Stimulated activated CD8-positive, alpha-beta memory T cell treated with anti-CD3 and anti-CD28 coated beads, Interleukin-7, amount 100 ng/mL, for 24 hours (primary cell): ENCODE measurements at places on chromosomes 12 and 14.

DNA sequence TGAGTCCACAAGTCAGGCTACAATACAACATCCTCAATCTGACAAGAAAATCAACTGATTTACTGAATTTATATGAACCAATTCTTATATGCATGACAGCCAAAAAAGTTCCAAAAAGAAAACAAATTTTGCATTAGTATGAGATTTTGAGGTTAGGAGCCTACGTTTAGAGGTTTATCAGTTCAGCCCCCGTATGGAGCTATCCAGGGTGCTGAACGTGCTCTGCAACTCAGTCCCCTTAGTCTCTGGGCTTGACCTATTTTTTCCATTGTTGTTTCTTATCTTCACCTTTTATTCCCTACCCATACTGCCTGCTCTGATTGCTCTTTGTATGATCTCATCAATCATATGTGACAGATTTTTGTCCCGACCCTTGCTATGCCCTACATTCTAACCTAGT is 693.0 kb downstream of the NRXN3 start:
- DNase-seq = no peak

- no peak for DNase-seq
Observed at GRCh38 chr14:73221945-73222344, 15.4 kb upstream of the PAPLN start.

DNA sequence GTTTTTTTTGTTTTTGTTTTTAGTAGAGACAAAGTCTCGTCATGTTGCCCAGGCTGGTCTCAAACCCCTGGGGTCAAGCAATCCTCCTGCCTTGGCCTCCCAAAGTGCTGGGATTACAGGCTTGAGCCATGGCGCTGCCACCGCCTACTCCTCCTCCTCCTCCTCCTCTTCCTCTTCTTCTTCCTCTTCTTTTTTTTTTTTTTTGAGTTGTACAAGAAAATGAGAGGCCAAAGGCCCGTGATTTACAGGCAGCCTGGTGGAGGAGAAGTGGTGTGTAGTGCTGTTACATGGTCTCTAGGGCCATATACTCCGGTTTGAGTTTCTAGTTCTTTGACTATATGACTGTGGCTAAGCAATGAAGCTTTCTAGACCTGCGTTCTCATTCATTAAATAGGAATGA is 29.6 kb upstream of the SPPL3 start:
- DNase-seq = no peak

- DNase-seq = no peak
Observed at GRCh38 chr12:87612996-87613395, 416.2 kb downstream of the C12orf50 start.

GRCh38 chr12:108193917-108194316 is 64.8 kb downstream of the WSCD2 start:
- no peak for DNase-seq

DNA sequence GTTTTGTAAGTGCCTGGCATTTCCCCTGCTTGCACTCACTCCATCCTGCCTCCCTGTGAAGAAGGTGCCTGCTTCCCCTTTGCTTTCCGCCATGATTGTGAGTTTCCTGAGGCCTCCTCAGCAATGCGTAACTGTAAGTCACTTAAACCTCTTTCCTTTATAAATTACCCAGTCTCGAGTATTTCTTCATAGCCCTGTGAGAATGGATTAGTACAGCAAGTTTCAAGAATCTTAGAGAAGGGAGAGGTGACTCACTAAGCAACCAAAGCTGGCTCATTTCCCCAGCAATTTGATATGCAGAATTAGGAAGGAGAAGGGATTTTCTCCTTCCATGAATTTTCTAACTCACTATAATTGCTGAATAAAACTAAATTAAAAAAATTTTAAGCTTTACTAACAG is 251.0 kb upstream of the FOXG1 start:
- DNase-seq = no peak

DNA sequence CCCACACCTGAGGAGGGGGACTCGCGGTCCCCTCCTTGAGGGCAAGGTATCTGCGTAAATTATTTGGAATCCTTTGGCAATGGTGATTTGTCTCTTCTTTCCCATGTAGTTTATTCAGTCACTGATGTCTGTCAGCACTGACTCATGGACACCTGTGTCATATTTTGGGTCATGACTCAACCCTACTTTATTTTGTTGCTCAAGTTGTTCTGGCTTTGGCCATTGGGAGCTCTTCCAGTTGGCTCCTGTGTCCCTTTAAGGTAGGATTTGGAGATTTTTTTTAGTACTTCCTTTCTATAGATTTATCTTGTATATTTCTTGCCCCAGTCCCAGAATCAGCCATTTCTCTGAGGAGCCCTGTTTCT is 47.4 kb upstream of the C14orf180 start:
- DNase-seq = no peak
